Hepatocyte (in vitro differentiated cells): ENCODE measurements at places on chromosomes 4 and X. TPM values are rescaled to one million over a fixed set of nuclear protein-coding genes. Genes with fewer than 3 reads are reported as not detected.

Gene AMBN
- polyA plus RNA-seq = not detected in 2 replicates

DNA sequence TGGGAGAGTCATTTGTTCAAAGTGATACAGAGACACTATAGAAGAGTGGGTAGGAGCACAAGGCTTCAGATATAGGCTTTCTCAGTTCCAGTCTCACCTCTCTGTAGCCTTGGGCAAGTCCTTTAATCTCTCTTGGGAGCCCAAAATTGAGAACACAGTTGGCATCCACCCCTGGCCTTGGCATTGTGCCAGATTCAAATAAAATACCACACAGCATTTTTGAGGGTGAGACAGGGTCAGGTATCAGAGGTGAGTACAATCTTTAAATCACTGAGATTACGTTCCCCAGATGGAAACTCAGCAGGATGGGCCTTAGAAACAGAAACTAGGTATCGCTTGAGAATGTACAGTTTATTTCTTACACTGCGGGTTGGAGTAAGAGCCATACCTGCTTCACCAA is 25.2 kb upstream of the SMIM10L2A start:
- DNase-seq = no peak

DNA sequence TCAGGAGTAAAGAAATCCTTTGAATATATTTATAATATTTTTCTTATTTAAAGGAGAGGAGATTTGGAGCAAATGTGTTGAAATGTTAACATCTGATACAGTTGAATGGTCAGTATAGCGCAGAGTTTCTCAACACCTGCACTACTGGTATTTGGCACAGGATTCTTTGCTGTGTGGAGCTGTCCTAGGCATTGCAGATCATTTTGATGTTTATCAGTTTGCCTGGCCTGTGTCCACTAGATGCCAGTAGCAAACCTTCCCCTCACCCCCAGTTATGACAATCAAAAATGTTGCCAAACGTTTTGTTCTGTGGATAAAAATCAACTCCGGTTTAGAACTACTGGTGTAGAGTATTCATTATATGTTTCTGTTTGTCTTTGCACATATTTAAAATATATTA is 765.3 kb upstream of the SLIT2 start:
- no peak for DNase-seq

Gene GPRASP3
- 1.8 and 3.0 TPM in 2 replicates for polyA plus RNA-seq

DNA sequence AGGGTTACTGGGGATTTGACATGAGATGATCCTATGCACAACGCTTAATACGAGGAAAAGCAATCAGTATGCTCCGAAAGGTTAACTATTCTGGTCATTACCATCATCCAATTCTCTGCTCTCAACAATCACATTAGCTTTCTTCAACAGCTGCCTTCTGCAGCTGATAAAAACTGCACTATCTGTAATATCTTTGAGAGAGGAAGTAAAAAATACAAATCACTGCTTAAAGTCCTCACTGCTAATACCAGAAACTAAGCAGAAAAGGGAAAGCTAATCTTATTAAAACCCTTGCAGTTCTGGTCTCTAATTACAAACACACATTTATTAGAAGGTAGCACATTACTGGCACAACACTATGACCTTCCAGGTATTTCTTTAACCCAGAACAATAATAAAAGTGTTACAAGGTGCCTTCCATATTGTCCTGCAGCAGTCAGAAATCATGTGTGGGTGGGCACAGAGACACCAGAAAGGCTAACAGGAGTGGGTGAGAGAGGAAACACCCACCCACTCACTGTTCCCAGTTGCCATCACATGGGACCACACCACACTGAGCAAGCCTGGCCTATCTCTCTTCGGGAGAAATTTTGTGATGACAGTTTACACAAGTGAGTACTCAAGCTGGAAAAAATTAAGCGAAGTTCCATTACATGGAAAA is 71.0 kb downstream of the RELL1 start:
- DNase-seq = no peak

GRCh38 chr4:185421366-185422124 is 4.2 kb downstream of the UFSP2 start:
- no peak for DNase-seq

Gene P2RY10
- not detected in 2 replicates for polyA plus RNA-seq

Gene ARHGAP6
- 4.9 and 6.4 TPM in 2 replicates for polyA plus RNA-seq

DNA sequence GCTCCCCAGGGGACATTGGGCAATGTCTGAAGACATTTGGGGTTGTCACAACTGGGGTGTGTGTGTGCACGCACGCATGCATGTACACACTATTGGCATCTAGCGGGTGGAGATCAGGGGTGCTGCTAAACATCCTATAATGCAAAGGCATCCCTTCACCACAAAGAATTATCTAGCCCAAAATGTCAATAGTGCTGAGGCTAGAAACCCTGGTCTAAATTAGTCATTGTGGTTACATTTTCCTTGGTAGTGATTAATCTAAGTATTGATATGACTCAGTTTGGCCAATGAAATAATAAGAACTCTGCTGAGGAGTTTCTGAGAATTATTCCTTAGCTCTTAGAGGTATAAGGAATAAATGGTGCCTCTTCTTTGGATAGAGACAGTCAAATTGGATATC is 200.2 kb downstream of the CLCN4 start:
- DNase-seq = no peak

Gene QRFPR
- polyA plus RNA-seq = not detected in 2 replicates

DNA sequence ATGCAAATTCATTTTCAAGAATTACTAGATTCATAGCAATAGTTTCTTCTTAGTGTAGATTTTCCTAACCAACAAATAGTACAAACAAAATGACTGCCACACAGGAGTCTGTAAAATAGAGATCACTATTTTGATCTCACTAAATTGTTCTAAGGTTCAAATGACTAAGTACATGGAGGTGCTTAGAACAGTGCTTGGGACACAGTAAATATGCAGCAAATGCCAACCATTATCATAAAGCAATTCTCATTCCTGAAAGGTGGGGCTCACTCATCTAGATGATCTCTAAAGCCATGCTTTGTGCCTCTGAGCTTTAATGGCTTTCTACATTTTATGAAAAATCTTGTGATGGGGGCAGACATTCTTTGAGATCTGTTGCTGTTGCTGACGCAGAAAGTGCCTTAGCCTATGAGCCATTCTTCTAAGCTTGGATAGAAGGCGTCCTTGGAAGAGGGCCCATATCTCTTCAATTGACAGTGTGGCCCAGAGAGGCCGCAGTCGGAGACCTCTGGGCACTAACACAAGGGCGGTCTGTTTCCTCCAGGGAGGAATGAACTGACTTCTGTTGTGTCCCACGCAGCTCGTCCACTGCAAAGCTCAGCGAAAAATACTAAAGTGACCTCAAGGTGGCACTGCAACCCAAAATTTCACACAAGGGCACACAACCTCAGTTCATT is 23.5 kb downstream of the TLR10 start:
- DNase-seq = peak; percentile 71

Gene LRCH2
- 3.2 and 5.7 TPM in 2 replicates for polyA plus RNA-seq

Gene NEXMIF
- polyA plus RNA-seq = 0.25 and 0.28 TPM in 2 replicates

DNA sequence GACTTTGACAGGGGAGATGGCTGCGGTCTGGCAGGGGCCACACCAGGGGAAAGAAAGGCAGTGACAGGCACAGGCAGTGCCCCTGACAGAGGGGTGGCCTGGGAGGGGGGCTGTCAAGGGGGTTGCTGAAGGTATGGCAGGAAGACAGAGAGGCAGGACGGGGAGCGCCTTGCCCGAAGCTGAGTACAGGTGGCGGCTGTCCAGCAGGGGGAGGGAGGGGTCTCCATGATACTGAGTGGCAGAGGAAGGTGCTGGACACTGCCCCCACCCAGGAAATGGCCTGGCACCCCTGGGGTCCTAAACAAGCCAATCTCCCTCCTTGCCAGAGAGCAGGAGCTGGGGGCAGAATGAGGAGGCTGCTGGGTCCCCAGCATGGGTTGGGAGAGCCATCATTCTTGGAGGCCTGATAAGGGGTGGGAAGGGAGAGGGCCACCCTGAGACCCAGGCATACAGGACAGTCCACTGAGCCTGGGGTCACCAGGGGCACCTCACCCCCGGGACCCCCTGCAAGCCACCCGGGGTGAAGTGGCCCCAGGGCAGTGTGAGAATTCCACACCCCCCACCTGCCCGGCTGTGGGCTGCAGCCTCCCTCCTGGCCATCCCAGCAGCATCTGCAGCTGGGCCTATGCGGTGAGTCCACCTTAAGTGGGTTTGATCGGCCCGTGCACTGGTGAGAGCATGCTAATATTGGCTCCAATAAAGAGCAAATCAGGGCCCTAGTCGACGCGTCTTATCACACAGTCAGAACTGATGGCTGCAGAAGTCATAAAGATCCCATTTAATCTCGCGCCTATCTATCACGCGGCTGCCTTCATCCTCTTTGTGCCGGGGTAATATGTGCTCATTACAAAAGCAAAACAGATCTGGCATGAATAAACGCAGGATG is 108.5 kb downstream of the FAM53A start:
- DNase-seq = no peak

- DNase-seq = no peak
These were observed 254.7 kb upstream of the AR start for GRCh38 chrX:67289055-67289499.

DNA sequence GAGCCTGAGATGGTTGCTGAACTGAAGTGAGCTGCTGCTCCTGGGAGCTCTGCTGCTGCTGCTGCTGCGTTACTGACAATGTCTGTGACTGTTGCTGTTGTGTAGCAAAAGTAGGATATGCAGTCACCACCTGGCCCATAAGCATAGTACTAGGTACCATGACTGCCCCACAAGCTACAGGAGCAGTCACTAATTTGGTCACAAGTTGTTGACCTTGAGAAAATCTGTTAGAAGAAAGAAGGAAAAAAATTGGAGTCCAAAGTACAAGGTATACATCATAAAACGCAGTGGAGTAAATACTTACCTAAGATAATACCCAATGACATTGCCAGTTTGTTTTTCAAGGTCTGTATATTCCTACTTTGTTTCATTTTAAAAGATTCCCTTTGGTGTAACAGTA is 42.6 kb downstream of the TMEM165 start:
- DNase-seq = peak; percentile 34

- DNase-seq = no peak
These were observed 18.0 kb downstream of the STARD8 start for GRCh38 chrX:68665502-68665901.

- DNase-seq = peak; percentile 23
These were observed 1.3 kb upstream of the FAT1 start for GRCh38 chr4:186724864-186725468.

GRCh38 chr4:101421386-101421785 is 74.1 kb upstream of the PPP3CA start:
- no peak for DNase-seq

Gene SYNPO2
- polyA plus RNA-seq = 3.1 and 3.5 TPM in 2 replicates

GRCh38 chr4:6105311-6105911 is 87.2 kb upstream of the C4orf50 start:
- DNase-seq = no peak

GRCh38 chr4:184808713-184809050 is 17.1 kb downstream of the ACSL1 start:
- no peak for DNase-seq

DNA sequence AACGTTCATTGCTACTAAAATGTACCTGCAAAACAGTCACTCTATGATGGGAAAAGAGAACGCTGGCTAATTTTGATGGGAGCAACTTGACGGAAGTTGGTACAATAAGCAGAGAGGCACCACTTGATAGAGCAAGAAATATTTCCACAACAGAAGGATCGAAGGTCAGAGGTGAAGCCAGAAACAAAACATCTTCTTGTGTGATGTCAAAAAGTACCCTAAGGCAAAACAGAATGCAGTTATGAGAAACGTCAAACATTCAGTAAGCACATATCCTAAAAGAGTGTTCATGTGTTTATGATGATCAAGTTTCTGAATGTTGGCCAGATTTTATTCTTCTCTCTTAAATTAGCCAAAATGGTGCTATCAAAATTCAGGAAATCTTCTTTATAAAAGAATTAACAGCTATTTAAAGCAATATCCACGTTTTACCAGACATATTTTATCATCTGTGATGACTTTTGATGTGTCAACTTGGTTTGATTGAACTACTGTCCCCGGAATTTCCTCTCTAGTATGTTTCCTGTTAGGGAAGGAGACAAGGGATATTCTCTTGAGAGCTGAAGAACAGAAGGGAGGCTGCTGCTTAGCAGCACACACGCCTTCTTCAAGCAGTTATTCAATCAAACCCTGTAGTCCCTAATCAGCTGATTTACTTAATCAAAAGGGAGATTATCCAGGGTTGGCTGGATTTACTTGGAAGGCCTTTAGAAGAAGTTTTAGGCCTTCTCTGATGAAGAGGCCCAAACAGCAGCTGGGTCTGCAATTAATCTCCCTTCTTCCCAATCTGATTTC is 15.7 kb downstream of the AASDH start:
- DNase-seq = no peak

- peak; percentile 24 for DNase-seq
These were observed 58.4 kb upstream of the TET2 start for GRCh38 chr4:105088110-105088879.

DNA sequence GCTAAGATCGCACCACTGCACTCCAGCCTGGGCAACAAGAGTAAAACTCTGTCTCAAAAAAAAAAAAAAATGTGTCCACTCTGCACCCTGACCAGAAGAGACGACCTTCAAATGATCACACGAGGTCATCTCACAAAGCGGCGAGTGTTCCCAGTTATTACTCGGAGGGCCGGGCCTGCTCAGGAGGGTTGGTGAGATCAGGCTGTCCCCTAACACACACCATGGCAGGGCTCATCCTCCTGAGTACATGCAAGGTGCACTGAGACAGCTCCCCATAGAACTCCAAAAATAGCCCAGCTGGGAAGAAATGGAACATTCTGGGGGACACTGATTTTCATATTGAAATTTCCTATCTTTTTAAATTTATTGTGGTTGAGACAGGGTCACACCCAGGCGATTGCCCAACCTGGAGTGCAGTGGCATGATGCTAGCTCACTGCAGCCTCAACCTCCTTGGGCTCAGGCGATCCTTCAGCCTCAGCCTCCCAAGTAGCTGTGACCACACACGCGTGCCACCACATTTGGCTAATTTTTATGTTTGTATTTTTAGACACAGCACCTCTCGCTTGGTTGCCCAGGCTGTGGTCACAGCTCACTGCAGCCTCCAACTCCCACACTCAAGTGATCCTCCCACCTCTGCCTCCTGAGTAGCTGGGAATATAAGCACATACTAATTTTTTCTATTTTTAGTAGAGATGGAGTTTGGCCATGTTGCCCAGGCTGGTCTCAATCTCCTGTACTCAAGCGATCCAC is 51.5 kb downstream of the DHRSX start:
- no peak for DNase-seq

DNA sequence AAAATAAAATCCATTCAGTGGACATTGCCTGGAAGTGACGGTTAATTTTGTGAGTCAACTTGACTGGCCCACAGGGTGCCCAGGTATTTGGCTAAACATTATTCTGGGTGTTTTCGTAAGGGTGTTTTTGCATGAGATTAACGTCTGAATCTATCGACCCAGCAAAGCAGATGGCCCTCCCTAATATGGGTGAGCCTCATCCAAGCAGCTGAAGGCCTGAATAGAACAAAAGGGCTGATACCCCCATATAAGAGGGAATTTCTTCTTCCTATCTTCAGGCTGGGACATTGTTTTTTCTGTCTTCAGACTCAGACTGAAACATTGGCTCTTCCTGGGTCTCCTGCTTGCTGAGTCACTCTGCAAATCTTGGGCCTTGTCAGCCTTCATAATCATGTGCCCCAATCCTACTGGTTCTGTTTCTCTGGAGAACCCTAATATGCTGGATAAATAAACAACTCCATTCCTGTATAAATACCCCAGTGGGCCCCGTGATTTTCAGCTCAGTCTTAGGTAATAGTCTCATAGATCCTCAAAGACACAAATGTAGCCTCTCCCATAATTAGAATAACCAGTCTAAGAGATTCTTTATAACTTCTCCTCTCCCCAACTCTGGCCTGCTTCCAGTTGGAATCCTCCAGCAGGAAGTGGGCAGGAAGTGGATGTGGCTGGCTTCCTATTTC is 33.1 kb upstream of the DDX3X start:
- no peak for DNase-seq

- DNase-seq = no peak
These were observed 17.2 kb upstream of the SMIM14 start for GRCh38 chr4:39655876-39656275.

Gene OR13H1
- polyA plus RNA-seq = not detected in 2 replicates

- DNase-seq = no peak
These were observed 81.2 kb downstream of the SHISA3 start for GRCh38 chr4:42478509-42478908.
